ELR (cell line): ENCODE measurements at places on chromosomes 2 and 18.

GRCh38 chr2:55843096-55843993 is 80.2 kb downstream of the EFEMP1 start:
- peak; percentile 96 for DNase-seq

DNA sequence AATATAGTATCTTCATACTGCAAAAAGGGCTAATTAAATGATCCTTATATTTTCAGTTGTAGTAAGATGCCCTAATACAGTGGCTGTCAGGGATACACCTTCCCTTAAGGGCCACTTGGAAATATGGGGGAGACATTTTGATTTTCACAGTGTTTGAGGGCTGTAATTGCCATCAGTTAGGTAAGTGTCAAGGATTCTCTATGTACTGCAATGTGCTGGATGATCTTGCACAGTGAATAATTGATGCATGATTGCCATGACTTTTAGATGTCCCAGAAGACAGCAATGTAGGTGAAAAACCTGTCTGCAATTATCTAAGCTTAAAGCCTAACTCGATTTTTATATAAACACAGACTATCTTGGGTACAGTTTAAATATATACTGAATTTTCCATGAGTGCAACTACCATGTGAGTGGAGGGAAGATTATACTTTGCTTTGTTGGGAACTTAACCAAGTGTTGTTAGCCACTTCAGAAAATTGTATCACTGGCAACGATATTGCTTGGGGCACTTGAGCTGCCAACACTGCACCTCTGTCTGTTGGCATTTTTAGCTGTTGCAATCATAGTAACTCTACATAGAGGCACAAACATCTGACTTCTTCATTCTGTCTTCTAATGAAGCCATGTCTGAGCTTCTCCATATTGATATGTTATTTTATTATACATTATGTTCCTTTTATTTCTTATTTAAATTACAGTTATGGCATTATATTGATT is 45.2 kb downstream of the MAIP1 start:
- no peak for DNase-seq

DNA sequence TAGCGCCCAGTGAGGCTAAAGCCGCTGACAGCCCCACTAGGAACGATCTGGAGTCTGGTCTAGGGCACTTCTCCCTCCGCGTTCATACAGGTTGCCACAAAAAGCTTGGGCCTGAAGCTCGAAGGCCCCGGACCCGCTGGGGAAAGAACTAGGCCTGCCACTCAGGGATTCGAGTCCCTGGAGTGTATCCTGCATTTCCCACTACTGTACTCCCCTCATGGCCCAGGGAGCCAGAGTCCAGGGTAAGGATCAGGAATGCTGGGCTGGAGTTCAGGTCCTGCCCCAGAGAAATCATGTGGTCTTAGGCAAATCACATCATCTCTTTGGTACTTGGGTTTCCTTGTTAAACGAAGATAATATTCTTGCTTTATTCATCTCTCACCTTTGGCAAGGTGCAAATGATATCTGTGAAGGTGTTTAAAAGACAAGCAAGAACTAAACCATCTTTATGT is 1.4 kb upstream of the ZFP36L2 start:
- DNase-seq = no peak

GRCh38 chr2:184743096-184743495 is 144.8 kb downstream of the ZNF804A start:
- DNase-seq = peak; percentile 29

DNA sequence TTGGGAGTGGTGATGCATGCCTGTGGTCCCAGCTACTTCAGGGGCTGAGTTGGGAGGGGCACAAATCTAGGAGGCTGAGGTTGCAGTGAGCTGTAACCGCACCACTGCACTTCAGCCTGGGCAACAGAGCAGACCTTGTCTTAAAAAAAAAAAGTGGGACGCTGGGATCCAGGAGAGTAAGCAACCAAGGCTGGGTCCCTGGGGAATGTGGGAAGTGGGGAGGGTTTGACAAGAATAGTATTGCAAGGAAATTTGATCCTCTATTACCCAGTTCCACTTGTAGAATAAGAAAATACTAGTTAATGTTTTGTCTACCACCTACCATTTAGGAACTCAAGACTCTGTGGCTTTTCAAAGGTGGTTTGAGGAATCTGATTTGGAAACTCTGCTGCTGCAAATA is 21.1 kb upstream of the DYTN start:
- DNase-seq = no peak

GRCh38 chr2:75547345-75548035 is 13.2 kb downstream of the EVA1A start:
- peak; percentile 76 for DNase-seq

- no peak for DNase-seq
Measured at GRCh38 chr2:11356764-11357163, 12.3 kb upstream of the ROCK2 start.
